ENCODE measurements at places on chromosomes 7 and 10. TPM values are rescaled to one million over a fixed set of nuclear protein-coding genes. Genes with fewer than 3 reads are reported as not detected.

Gene NCF1
- total RNA-seq = not detected

Gene GTF2IRD1
- total RNA-seq = 4.5 TPM

Gene UNCX
- total RNA-seq = not detected

Gene CFAP70
- 0.18 TPM for total RNA-seq

Gene PRSS1
- not detected for total RNA-seq

Gene PAX2
- not detected for total RNA-seq

Gene VGF
- 0.65 TPM for total RNA-seq

Gene PRSS2
- not detected for total RNA-seq

Gene TRIM50
- not detected for total RNA-seq

Gene ELAPOR2
- 1.3 TPM for total RNA-seq

Gene SMKR1
- total RNA-seq = not detected

Gene SUN3
- total RNA-seq = not detected

Gene FKBP14
- 31.2 TPM for total RNA-seq

Gene EBLN1
- not detected for total RNA-seq

Gene HOGA1
- total RNA-seq = 0.72 TPM

Gene TUBAL3
- total RNA-seq = not detected

Gene HOXA1
- not detected for total RNA-seq

Gene TEX36
- total RNA-seq = not detected

Gene AKR1C8
- total RNA-seq = not detected

Gene PILRA
- 1.1 TPM for total RNA-seq

Gene CALN1
- not detected for total RNA-seq

Gene CYP2W1
- total RNA-seq = not detected

Gene AKR1C3
- total RNA-seq = 82.9 TPM

Gene CAV1
- total RNA-seq = 261 TPM

Gene CDC14C
- not detected for total RNA-seq

Gene EPHB4
- 46.8 TPM for total RNA-seq

Gene ZNF479
- not detected for total RNA-seq

Gene SLC13A1
- not detected for total RNA-seq

Gene PLXNA4
- 9.2 TPM for total RNA-seq

Gene FFAR4
- not detected for total RNA-seq

Gene SLC26A4
- total RNA-seq = 0.16 TPM

Gene SHH
- total RNA-seq = not detected

Gene AMZ1
- not detected for total RNA-seq

Gene PNLIPRP2
- total RNA-seq = not detected

Gene FOXP2
- total RNA-seq = not detected

Gene FAM24B
- total RNA-seq = not detected

Gene GDF2
- not detected for total RNA-seq

Gene CFAP46
- 0.81 TPM for total RNA-seq

Gene SLC35B4
- total RNA-seq = 8.8 TPM

Gene MBL2
- total RNA-seq = not detected

Gene ARPC1B
- total RNA-seq = 262 TPM

Gene MYOF
- total RNA-seq = 117 TPM

Gene SEMA3C
- 61.6 TPM for total RNA-seq

Gene PDE1C
- total RNA-seq = 3.6 TPM

Gene SMURF1
- 15.5 TPM for total RNA-seq

Gene NODAL
- not detected for total RNA-seq

Gene ARHGEF35
- total RNA-seq = 0.65 TPM

Gene ATRNL1
- under 0.01 TPM for total RNA-seq

Gene KCNIP2
- total RNA-seq = 0.54 TPM

Gene ENO4
- not detected for total RNA-seq

Gene APBB1IP
- 0.18 TPM for total RNA-seq

Gene IGF2BP3
- total RNA-seq = 45.5 TPM

Gene CALHM3
- not detected for total RNA-seq

Gene FAM241B
- not detected for total RNA-seq

Gene FKBP6
- total RNA-seq = not detected

Gene SUGCT
- 2.9 TPM for total RNA-seq

Gene UPK3BL2
- 0.65 TPM for total RNA-seq
